ENCODE measurements at places on chromosomes 7 and 10.

GRCh38 chr7:32219416-32219815 lies 149.2 kb upstream of the PDE1C start:
- no peak for DNase-seq

GRCh38 chr10:47082055-47082784 lies 171.0 kb downstream of the PTPN20 start:
- no peak for DNase-seq

DNA sequence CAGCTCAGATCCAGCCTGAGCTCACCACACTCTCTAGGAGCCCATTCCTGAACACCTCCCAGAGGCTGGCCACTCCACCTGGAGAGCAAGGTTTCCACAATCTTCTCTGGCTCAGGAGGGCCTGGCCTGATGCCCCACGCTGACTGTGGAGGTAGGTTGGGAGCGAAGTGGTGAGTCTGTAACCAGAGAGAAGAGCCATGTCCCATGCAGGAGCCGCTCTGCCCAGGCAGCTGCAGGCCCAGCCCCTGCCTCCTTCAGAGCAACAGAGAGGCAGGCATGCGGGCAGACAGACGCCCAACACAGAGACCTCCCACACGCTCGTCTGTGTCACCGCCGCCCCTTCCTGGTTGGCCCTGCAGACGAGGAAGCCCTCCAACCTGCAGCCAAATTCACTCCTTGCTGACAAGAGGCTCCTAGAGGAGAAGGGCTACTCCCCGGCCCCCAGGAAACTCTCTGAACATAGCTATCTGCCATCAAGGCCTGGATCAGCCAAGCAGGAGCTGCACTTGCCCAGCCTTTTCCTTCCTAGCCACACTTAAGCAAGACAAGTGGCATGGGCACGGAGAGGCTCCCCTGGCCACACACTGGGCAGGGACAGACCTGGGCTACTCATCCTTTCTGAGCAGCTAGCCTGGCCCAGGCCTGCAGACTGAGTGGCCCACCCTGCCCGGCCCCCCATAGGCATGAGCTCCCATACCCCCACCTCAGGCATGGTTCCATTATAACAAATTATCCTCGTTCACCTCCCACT lies 101.9 kb downstream of the GRID1 start:
- DNase-seq, result no peak

- DNase-seq, result no peak
Observed at GRCh38 chr7:12731775-12732174, 44.3 kb downstream of the ARL4A start.

DNA sequence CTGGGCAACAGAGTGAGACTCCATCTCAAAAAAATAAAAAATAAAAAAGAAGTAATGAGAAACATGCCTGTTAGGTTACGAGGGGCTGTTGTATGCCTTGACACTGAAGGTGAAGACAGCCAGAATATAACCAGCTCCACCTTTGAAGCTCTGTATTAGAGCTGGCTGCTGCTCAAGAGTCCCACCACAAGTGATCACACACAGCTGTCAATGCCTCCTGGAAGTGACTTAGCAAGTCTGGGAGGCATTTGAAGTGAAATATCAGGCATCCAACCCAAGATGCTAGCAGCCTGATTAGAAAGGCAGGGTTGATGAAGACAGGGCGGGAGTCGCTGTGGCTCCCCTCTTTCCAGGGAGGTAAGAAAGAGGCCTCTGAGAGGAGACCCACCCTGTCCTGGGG lies 34.1 kb upstream of the INPP5F start:
- no peak for DNase-seq

GRCh38 chr7:81956520-81956919 lies 186.7 kb upstream of the HGF start:
- no peak for DNase-seq

GRCh38 chr7:86600506-86601290 lies 43.0 kb upstream of the GRM3 start:
- DNase-seq, result no peak

DNA sequence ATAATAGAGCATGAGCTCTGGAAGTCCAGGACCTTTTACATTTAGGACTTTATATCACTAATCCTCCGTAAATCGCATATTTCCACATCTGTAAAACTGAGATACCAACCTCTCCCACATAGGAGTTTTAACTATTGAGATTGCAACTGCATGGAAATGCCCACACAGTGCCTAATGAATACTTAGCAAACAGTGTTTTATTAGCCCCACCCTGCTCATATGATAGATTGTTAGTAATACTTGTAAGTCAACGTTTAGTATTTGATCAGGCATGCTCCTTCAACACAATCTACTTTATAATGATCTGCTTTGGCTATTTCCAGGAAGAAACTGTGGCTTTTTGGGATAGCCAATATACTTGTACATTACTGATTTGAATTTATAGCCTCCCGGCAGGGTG lies 8.5 kb downstream of the PDZD8 start:
- no peak for DNase-seq

DNA sequence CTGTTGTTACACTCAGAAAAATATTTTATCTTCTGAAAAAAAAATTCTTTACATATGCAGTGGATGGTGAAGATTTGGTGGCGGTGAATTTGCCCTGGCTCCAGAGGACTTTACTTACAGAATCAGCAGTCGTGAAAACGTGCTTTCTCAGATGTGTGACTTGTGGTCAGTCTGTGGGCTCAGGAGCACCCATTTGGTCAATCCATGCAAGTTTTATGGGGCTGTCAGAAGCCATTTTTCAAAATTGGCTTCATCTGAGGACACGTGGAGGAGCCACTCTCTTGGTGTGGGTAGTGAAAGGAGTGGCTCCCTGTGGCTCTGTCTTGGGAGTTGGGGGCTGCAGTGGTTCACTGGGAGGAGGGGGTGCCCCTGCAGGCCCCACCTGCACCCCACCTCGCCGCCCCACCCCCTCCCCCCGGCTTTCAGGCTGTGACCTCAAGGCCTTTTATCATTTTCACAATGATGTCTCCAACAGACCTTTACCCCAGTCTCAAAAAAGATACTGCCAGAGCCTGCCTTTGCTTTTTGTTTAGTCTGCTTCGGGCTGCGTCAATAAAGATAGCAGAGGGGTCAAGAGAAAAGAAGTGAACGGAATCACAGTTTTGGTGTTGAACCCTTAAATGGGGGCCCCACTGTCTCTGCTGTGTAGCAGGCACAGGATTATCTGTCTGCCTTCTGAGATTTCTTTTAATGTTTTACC lies 137.4 kb downstream of the MGMT start:
- no peak for DNase-seq

- DNase-seq, result no peak
Observed at GRCh38 chr10:3500408-3500856, 284.6 kb downstream of the KLF6 start.

DNA sequence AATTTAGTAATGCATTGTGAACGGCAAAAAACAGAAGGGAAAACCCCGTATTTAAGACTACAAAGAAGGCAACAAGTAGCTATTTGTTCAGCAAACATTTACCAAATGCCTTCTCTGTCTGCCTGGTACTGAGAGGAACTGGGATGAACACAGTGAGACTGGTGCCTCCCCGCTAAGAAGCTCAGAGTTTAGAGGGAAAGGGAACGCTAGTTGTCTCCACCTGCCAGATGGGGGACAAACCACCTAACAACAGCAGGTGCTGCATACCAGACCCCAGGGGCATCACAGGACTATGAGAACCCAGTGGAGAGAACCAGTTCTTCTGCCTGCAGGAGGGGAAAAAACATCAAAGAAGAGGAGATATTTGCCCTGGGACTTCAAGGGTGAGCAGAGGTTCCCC lies 147.1 kb downstream of the SLC25A13 start:
- no peak for DNase-seq

DNA sequence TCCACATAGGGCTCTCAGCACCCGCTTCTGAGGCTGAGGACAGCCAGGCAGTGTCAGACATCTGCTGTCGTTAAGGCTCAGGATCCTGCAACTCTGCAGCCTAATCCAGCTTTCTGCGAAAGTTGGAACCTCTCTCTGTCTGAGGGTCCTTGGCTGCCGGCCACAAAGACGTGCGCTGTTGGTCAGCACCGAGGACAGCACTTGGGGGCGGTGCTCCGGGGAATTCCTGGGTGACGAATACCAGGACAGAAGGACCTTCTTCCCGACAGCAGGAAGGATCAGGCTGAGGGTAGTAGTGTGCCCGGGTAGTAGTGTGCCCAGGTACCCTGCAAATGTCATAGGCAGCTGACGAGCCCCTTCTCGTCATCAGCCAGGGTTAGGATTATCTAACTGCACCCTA lies 16.0 kb upstream of the RASGEF1A start:
- no peak for DNase-seq
